ENCODE measurements at places on chromosomes 2 and 18.

GRCh38 chr2:28895189-28895893 is 874 bp downstream of the WDR43 start:
- DNase-seq: peak; percentile 13

DNA sequence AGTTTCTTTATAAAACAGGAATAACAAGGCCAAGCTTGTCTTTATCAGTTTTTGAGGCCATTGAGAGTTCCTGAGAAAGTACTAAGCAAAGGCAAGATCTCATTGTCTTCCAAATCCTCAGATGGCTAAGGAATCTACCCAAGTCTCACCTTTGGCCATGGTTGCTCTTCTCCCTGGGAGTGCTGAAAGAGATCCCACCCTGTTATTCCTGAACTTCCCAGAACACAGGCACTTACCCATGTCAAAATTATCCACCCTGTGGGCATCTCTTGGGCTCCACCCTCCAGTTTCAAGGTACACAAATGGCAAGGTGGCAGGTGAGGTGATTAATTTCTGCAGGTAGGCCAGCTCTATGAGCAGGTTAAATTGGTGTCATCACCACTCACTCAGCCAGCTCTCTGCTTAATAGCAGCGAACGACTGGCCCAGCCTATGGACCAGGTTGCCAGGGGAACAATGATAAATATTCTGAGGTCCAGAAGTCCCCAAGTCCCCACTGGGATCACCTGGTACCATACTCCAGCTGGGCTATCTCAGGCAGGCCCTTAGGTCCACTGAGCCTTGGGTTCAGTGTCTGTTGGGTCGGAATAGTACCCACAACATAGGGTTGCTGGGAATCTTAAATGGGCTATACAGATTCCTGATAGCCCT is 2.3 kb upstream of the SPRED2 start:
- no peak for DNase-seq

DNA sequence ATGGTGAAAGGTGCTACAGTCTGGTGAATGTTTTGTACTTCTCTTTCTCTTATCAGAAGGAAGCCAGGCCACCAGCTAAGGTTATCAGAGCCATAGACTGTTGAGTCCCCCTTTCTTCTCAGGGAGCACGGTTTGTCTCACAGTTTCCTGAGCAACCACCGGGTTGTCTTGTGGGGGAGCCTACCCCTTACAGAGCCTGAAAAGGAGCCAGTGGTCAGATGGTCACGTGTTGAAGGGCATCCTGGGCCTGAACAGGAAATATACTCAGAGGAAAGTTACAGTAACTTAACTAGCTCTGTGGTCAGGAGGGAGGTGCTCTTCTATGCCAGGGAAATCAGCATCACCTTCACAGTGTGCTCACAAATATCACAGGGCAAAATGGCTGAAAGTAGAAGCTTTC is 11.6 kb downstream of the CD28 start:
- DNase-seq: no peak

DNA sequence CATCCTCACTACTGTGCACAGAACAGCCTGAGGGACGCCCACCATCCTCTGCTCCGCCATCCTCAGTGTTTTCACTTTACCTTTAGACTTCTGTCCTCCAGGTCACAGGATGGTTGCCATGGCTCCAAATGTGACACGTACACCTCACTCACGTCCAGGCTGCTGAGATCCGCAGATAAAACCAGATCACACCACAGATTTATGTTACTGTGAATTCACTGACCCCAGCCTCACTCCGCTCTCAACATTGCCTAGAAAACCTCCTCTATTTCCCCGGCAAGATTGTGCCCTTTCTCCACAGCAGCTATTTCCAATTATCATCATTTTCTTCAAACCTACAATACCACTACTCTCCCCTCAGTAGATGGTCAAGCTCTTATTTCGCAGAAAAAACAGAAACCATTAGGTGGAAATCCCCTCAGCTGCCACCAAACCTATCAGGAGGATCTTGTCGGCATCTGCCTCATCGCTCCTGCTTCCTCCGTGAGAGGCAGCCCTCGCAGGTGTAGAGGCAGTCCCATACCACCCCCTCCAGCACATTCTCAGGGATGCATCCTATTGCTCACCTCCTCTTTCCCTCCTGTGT is 49.8 kb upstream of the SLC1A4 start:
- DNase-seq: no peak

- no peak for DNase-seq
These were observed 680.2 kb upstream of the CHAC2 start for GRCh38 chr2:53087262-53087873.

GRCh38 chr2:229133155-229133772 is 137.8 kb downstream of the PID1 start:
- DNase-seq: peak; percentile 6

DNA sequence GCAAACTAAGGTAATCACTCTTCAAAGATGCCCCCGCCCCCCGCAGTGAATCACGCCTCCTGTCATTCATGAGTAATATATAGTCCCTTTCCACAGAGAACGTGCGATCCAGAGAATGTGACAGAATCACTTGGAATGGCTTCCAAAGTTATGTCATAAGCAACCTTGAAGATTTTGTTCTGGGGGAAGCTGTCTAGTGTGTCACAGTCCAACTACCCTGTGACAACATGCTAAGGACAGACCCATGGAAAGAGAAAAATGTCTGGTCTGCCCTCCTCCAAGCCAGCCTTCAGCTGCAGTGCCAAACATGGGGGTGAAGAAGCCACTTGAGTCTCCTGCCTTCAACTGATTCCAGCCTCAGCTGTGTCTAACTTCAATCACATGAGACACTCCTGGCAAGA is 259.1 kb downstream of the SS18 start:
- no peak for DNase-seq

GRCh38 chr2:176508374-176508773 is 239.1 kb downstream of the MTX2 start:
- no peak for DNase-seq

DNA sequence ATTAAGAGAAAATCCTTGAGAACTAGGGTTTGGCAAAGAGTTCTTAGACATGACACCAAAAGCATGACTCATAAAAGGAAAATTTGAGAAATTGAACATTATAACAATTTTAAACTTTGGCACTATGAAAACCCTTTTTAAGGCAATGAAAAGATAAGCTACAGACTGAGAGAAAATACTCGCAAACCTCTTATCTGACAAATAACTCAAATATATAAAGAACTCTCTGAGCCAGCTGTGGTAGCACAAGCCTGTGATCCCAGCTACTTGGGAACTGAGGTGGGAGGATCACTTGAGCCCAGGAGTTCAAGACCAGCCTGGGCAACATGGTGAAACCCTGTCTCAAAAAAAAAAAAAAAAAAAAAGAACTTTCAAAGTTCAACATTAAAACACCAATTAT is 70.5 kb downstream of the FAM168B start:
- DNase-seq: no peak

DNA sequence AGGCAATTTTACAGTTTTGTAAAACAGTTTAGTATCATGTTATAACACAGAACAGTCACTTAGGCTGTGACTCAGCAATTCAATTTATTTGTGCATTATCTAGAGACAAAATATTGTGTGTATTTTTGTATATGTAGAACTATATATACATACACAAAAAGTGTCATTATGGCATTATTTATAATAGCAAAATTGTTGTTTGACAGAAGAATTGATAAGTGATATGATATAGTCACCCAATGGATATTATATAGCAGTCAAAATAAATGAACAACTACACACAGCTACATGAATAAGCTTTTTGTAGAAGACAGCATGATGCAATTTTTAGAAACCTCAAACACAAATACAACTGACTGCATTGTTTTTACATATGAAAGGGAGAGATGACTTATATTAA is 334.0 kb downstream of the TRIB2 start:
- no peak for DNase-seq

DNA sequence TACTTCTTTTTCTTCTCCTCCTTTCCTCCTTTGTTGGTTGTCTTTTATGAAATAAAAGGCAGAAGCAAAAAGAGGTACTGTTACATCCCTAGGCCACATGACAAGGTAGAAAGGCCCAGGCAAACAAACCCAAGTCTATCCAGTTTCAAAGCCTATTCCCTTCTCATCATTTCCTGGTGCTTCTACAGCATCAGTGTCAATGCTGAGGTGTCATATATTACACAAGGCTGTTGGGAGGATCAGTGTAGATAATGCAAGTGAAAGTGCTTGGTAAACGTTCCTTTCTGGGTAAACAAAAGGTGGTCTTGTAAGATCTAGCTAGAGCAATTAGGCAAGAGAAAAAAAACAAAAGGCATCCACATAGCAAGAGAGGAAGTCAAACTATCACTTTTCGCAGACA is 64.9 kb downstream of the EVA1A start:
- no peak for DNase-seq

GRCh38 chr2:151567006-151567405 is 157.3 kb downstream of the RIF1 start:
- no peak for DNase-seq

DNA sequence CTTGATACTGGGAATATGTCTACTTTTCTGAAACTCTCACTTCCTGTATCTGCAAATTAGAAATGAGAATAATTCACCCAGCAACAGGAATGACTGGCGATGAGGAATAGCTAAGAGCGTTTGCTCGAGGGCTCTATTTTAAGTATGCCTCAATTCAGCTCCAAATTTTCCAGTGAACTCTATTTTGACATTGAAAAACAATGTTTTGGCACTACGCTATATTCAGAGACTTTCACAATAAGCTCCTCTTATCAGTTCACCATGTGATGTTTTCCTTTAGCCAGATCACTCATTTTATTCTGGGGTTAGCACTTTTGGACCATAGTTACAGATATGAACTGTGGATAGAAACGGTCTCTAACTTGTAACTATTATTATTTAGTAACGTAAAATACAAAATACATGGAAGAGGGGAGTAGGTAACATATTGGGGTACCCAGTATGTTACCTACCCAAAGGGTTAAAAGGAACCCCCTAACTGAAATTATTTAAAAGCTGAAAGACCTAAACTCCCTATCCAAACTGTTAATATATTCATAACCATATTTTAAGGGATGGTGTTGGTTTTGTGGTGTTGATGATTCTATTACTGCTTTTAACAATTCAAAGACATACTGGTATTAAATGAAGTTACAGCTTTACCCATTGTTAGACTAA is 28.1 kb downstream of the SLC40A1 start:
- peak; percentile 24 for DNase-seq

- no peak for DNase-seq
These were observed 86.5 kb downstream of the STK39 start for GRCh38 chr2:168160897-168161296.

DNA sequence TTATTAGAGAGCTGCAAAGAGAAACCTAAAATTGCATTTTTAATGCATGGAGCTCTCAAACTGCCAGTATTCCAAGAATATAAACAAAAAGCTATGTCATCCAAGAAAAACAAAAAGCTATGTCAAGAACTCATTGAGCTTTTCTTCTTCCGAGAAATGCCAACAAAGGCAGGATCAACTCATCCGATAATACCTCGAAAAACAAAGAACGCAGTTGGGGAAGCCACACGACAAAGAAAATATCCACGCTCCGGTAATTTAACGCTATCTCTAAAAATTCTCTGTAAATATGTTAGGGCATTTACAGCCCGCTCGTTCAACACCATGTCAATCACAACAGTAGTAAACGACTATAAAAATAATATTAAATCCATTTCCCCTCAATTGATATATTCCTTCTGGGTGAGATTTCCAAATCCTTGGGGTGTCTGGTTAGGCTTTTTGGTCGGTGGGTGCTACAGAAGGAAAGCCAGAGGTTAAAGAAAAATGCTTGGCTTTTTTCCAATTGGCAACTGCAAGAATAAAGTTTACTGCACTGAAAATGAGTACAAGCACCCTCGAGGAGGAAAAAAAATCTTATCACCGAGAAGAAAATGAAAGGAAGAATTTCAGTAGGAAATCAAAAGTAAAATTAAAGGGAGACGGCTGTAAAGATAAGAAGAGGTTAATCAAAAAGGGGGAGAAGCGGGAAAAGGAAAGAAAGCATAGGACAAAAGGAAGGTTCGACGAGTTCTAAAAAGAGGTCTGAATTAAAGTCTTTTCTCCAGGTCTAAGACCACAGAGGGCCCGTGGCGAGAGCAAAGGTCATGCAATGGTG is 856 bp downstream of the TIA1 start:
- DNase-seq: no peak

- DNase-seq: peak; percentile 52
These were observed 36.5 kb downstream of the SEMA4F start for GRCh38 chr2:74690571-74690970.

- no peak for DNase-seq
These were observed 218.7 kb downstream of the CMPK2 start for GRCh38 chr2:6647046-6647445.

DNA sequence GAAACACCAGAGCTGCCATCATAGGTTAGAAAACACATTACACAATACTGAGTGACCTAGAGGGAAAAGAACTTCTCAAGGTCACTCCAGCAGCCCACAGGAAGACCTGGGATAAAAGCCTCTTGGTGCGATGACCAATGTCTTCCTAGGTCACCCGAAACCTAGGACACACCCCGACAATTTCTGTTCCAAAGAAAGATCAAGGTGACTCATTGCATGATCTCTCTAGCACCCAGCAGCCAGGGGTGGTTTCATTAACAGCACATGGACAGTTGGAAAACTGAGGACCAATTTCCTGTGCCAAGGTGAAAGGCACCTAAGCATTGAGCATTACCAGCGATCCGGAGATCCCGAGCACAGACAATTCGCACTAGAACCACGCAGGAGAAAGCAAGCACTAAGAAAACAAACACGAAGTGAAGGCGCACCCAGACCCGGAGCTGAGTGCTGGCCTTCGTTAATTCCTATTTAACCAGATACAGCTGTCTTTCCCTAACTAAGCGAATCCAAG is 1.5 kb downstream of the CACNB4 start:
- no peak for DNase-seq

- no peak for DNase-seq
These were observed 11.9 kb downstream of the GAL3ST2 start for GRCh38 chr2:241788572-241788971.

- no peak for DNase-seq
These were observed 31.4 kb downstream of the ATF2 start for GRCh38 chr2:175136334-175137215.

- DNase-seq: no peak
These were observed 13.0 kb downstream of the PPM1B start for GRCh38 chr2:44181648-44182047.

DNA sequence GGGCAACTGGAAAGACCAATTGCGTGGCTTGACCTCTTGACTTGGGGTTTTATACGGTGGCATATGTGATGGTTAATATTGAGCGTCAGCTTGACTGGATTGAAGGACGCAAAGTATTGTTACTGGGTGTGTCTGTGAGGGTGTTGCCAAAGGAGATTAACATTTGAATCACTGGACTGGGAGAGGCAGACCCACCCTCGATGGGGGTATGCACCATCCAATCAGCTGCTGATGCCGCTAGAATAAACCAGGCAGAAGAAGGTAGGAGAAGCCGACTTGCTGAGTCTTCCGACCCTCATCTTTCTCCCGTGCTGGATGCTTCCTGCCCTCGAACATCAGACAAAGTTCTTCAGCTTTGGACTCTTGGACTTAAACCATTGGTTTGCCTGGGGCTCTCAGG is 34.2 kb upstream of the YPEL5 start:
- no peak for DNase-seq

All from brain microvascular endothelial cell (primary cell).